ENCODE measurements at places on chromosomes 6 and 20.

DNA sequence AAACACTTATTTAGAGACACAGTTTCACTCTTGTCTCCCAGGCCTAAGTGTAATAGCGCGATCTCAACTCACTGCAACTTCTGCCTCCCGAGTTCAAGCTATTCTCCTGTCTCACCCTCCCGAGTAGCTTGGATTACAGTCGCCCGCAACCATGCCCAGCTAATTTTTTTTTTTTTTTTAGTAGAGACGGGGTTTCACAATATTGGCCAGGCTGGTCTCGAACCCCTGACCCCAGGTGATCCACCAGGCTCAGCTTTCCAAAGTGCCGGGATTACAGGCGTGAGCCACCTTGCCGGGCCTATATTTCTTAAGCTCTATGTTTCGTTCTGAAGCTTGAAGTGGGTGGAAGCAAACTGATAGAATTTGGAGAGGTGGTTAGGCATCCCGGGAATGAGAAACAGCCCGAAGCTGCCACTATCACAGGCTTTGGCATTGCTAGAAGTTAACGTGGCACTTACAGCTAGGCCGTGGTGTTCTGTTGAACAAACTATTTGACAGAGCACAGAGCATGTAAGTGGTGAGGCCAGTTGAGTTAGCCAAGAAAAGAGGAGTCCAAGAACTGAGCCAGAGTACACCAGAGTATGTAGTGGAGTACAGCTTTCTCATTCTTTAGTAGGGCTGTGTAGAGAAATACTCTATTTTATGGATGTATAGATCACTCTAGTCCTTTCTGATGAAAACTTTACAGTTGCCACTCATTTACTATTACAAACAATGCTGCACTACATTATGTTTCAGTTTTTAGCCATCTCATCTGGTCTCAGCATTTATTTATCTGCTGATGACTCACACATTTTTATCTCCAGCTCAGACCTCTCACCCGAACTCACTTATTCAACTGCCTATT, 62.0 kb upstream of the HFE start:
- DNase-seq = peak; percentile 68

DNA sequence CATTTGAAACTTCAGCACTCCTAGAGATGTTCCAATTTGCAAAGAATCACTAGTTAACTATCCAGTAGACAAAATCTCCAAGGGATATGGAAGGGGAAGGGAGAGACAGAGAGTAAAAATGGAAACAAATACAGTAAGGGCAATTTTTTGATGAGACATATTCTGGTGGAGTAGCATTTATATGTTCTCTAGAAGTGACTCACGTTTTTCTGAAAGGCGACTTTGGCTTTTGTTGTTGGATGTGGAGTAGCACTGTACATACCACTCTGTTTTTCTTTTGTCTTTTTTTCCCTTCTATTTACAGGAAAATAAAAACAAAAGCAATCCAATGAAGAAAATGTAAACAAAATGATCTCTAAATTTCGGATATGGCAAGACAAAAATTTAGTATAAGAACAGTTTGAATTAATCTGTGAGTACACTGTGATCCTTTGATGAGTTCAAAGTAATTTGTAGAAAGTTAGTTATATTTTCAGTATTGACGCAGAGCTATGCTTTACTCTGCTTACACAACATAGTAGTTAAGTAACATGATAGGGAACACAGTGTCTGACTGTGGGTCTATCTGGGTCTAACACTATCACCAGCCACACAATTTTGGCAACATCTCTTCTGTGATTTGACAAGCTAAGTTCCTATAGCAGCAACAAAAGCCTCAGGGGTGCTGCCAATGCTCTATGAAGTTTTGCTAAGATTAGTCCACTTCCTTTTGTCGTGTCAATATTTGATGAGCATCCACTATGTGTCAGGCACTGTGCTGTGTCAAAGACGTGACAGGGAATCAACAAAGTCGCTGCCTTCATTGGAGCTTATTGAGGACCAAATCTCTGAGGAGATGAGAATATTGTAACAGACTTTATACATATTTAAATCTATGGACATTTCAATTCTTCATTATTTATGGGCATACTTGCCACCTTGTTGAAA, 27.3 kb upstream of the TAGAP start:
- DNase-seq = no peak

DNA sequence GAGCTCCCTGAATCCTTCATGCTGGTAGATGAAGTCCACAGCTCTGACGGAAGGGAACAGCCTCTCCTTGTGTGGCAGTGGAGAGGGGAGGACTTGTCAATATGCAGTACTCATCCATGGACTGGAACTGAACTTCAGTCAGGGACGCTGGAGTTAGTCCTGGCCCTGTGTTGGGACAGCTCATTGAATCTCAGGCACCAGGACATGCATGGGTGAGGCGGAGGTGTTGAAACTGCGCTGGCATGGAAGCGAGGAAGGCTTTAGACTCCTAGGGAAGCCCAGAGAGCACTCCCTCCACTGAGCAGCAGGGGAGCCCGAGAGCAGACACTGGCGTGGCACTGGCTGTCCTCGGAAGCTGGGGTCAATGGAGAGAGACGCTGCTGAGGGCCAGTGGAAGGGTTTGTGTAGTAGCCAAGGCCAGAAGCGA, 161.3 kb upstream of the GGTLC1 start:
- DNase-seq = no peak

DNA sequence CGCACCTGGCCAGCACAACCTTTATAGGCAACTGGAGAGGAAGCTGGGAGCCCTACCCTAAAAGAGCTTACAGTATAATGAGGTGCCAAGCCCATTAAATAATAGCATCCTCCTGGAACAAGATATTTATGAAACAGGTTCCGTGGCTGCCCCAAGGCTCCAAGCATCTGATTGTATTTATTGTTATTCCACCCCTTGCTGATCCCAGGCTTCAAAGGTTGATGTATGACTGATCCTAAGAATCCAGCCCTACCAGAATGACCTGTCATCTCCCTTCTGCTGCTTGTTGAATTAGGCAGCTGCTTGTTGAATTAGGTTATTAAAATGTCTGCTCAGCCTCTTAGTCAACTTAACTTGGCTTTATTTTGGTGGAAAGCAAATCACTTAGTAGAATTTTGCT, 35.2 kb upstream of the SASH1 start:
- DNase-seq = peak; percentile 44

DNA sequence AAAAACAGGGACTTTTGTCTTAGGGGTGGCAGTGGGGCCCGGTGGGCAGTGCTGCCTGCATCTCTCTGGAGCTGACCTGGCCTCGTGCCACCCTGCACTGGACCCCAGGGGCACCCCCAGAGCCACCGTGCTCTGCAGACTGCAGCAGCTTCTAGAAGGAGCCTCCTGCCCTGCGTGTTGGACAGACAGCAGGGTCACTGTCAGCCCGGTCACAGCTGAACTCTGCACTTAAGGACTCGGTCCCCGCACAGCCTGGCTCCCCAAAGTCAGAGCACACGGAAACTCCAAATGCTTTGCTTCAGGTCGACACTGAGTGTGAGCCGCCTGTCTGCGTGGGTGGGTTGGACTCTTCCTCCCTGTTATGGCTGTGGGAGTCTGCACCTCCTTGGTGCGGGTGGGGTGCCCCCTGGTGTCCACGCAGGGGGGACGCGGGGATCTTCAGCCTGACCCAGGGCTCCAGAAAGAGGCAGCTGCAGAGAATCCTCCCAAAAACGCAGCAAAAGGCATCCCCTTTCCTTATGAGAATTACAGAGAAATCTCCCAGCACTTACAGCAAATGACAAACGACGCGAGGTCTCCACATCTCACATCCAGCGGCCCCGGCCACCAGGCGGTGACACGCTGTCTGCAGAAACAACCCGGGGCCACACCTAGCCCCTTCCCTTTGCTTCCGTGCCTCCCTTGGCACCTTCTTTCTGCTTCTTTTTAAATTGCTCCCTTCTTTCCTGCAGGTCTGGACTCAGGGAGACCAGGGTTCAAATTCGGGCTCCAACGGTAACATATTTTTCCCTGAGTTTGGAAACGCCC, 36.3 kb upstream of the DACT2 start:
- DNase-seq = peak; percentile 7

GRCh38 chr6:15479761-15480160, 183.1 kb downstream of the DTNBP1 start:
- peak; percentile 18 for DNase-seq

DNA sequence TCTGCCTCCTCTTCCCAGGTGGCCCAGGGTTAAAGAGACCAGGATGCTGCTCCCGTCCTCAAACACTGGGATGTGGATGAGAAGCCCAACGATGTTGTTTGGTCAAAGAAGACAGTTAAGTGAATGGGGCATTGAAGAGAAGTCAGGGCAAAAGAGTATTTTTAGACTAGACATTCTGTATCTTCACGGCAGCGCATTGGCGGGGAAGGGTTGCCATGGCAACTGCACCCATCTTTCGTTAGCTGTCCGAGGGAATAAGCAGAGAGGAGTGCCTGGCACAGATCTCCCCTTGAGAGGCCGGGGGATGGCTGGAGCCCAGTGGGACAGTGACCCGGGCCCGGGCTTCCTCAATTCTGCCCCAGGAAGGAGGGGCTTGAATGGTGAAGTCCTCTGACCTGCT, 56.4 kb upstream of the GPR31 start:
- DNase-seq = no peak

- no peak for DNase-seq
Measured at GRCh38 chr6:111068109-111068865, 19.0 kb upstream of the SLC16A10 start.

DNA sequence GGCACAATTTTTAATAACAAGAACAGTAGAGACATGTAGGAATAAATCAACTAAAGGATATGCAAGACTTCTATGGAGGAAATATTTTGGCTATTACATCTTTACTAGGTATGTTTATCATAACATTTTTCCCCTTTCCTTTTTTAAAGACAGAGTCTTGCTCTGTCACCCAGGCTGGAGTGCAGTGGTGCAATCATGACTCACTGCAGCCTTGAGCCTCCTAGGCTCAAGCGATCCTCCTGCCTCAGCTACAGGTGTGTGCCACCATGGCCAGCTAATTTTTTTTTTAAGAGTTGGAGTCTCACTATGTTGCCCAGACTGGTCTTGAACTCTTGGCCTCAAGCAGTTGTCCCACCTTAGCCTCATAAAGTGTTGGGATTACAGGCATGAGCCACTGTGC, 37.0 kb downstream of the AKAP7 start:
- peak; percentile 25 for DNase-seq
